Psoas muscle (tissue), 8 donors: ENCODE measurements at places on chromosomes 2 and 18. TPM values are rescaled to one million over a fixed set of nuclear protein-coding genes. Genes with fewer than 3 reads are reported as not detected.

SERPINB3 gene
- 0.03 TPM for polyA plus RNA-seq

- no peak for DNase-seq
Observed at GRCh38 chr2:159034713-159035112, 66.3 kb downstream of the TANC1 start.

MC4R gene
- not detected for polyA plus RNA-seq

DNA sequence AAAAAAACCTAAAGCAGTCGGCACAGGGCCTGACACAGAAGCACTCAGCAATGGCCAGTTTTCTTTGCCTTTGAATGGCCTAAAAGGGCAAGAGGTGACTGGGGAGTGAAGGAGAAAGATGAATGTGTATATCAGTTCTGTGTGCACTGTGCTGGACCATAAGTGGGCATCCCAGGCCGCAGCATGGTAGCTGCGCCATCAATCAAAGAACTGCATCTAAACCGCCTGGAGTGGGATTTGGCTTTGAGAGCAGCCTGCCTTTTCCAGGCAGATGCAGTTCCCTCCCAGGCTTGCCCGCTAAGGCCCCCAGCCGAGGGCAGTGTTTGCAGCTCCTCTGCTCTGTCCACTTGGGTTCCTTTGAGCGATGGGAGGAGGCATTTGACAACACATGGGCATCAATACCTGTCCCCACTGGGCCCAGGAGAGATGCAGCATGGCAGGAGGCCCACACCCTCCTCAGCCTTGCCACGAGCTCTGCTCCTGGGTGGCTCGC lies 144.1 kb downstream of the FAM210A start:
- no peak for DNase-seq

GRCh38 chr2:222774941-222775340 lies 85.9 kb upstream of the ACSL3 start:
- no peak for DNase-seq

- no peak for DNase-seq
Observed at GRCh38 chr2:36511858-36512603, 85.9 kb downstream of the FEZ2 start.

GRCh38 chr2:113906647-113907046 lies 16.8 kb downstream of the ACTR3 start:
- no peak for DNase-seq

GRCh38 chr2:12097859-12098258 lies 351.4 kb downstream of the LPIN1 start:
- no peak for DNase-seq

- DNase-seq: no peak
Observed at GRCh38 chr2:48114256-48114655, 208.0 kb upstream of the FBXO11 start.

HTR2B gene
- not detected for polyA plus RNA-seq

DNA sequence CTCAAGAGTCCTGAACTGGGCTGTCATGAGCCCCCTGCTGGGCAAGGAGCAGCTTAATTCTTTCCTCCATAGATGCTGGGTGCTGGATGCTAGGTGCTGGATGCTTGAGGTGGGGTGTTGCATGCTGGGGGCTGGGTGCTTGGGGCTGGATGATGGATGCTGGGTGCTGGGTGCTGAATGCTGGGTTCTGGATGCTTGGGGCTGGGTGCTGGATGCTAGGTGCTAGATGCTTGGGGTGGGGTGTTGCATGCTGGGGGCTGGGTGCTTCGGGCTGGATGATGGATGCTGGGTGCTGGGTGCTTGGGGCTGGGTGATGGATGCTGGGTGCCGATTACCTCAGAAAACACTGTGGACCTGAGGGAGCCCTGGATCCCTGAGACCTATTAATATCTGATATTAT lies 837.7 kb downstream of the GALR1 start:
- no peak for DNase-seq

C18orf32 gene
- polyA plus RNA-seq: 42.9 TPM

GRCh38 chr2:28355521-28356094 lies 37.0 kb upstream of the FOSL2 start:
- peak; percentile 57 for DNase-seq

DNA sequence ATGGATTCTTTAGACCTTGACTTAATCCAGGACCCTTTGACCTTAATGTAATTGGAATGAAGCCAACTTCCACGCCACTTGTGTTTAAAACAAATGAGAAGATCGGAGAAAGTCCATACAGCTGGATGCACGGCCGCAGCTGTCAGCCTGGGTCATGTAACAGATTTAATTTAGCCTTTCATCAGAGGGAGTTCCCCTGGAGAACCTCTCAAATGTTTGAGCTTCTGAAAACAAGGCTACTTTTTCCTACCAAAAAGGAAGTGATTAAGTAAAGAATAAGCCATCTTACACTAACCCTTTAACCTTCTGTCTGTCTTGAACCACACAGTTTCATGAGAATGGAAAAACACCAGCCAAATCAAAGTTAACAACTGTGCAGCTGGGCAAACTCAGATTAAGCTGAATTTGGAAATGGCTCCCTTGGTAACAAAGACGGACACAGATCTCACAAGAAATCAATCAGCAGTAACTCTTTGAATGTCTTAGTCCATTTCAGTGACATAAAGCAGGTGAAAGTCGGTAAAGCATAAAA lies 103.6 kb downstream of the DOCK10 start:
- DNase-seq: no peak

ONECUT2 gene
- polyA plus RNA-seq: under 0.01 TPM
